EL (cell line): ENCODE measurements at places on chromosomes 11 and 22.

DNA sequence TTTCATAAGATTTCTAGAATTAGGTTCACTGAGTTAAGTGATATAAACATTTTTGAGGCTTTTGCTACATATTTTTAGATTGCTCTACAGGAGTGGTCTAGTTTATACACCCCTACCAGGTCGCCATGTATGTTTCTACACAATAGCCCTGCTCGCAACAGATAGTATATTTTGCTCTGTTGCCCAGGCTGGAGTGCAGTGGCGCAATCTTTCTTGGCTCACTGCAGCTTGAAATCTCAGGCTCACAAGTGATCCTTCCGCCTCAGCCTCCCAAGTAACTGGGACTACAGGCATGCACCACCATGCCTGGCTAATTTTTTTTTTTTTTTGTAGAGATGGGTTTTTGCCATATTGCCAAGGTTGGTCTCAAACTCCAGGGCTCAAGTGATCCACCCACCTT is 10.4 kb downstream of the ZNRF3 start:
- no peak for DNase-seq

DNA sequence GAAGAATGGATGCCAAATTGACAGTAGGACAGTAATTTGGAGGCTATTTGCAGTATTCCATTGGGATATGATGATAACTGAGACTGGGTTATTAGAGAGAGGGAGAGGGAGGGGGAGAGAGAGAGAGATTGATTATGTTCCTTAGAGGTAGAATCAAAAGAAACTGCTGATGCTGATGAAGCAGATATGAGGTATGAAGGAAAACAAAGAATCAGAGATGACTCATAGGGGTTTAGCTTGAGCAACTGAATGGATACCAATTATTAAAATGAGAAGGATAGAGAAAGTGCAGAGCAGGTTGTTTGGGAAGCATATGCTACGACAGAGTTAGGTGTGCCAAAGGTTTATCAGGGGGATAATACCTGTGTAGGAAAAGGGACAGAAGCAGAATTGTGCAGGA is 12.8 kb upstream of the NUCB2 start:
- peak; percentile 59 for DNase-seq

- peak; percentile 6 for DNase-seq
These were observed 74.7 kb downstream of the SC5D start for GRCh38 chr11:121367001-121367843.

- DNase-seq, result peak; percentile 54
These were observed 9.9 kb downstream of the STK33 start for GRCh38 chr11:8584082-8584481.

DNA sequence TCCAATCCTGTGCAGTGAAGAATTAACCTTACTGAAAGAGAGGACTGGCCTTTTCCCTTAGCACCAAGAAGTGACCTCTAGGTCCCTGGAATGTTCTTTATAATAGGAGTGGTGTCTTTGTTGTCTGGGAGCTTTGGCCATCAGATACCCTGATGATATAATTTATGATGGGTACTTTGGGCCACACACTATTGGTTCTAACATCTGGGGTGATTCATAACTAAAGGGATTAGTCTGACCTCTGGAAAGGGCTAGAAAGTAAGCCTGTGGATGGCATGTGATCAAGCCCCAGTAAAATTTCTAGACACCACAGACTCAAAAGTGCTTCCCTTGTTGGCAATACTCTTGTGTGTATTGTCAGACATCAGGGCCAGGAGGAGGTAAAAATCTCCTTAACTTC is 891.2 kb downstream of the KCNA4 start:
- peak; percentile 19 for DNase-seq

GRCh38 chr11:86418106-86418505 is 43.4 kb downstream of the CCDC81 start:
- DNase-seq, result no peak

GRCh38 chr11:62108017-62108750 is 15.6 kb upstream of the INCENP start:
- DNase-seq, result peak; percentile 64

DNA sequence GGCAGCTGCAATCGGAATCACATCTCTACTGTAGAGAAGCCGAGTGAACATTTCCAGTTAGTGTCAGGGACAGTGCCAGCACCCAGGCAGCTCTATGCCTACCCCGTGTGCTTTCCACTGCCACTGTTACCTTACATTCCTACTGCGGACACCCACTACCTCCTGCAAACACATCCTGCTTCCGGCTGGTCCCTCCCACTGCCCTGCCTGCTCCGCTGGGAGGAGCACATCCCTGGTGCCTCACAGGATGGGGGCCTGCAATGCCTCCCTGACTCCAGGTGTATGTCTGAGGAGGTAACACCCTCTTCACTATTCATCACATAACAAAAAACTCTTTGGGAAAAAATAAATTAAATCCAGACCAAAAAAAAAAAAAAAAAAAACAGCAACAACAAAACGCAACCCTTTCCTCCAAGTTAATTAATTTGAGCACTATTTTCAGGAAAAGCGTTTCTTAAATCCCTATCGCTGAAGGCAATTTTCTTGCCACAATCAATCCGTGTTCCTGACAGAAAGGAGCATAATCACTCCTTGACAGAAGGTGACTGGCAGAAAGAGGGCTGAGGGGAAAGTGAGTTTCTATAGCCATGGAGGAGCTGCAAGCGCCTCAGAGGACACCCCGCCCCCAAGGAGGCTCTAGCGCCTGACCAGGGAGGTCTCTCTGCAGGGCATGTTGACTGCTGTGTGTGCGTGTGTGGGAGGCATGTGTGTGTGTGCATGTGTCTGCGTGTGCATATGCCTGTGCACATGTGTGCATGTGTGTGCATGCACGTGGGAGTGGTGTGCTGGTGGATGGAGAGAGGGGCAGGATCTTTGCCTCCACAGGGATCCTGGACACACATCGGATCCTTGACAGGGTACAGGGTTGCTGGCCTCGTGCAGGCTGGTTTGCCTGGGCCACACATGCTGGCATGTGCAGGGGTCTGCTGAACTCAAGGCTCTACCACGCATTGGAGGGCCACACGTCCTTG is 134.8 kb upstream of the NTM start:
- DNase-seq, result no peak

DNA sequence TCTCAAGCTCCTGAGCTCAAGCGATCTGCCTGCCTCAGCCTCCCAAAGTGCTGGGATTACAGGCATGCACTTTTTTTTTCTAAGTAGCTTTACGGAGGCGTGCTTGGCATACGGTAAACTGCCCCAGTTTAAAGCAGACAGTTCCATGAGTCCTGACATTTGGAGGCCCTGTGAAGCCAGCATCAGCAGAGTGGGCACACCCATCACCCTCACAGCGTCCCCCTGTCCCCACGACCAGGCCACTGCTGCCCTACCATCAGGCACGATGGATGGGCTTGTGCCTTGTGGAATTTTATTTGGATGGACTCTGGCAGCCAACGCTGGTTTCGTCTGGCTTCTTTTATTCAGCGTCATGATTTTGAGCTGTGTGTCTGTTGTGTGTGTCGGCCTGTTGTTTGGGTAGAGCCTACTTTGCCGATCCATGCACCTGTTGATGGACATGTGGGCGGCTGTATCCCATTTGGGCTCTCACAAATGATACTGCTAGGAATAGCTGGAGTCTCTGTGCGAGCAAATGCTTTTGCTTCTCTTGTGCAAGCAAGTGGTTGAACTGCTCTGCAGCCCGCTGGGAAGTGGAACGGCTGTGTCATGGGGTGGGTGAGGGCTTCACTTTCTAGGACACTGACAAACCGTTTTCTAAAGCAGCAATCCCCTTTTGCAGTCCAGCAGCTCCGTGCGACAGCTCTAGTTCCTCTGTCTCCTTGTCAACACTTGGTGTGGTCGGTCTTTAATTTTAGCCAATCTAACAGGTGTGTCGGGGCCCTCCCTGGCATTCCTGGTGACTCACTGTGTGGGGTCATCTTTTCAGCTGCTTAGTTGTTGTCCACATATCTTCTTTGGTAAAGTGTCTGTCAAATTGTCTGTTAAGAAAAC is 23.8 kb downstream of the KCNQ1 start:
- DNase-seq, result no peak

DNA sequence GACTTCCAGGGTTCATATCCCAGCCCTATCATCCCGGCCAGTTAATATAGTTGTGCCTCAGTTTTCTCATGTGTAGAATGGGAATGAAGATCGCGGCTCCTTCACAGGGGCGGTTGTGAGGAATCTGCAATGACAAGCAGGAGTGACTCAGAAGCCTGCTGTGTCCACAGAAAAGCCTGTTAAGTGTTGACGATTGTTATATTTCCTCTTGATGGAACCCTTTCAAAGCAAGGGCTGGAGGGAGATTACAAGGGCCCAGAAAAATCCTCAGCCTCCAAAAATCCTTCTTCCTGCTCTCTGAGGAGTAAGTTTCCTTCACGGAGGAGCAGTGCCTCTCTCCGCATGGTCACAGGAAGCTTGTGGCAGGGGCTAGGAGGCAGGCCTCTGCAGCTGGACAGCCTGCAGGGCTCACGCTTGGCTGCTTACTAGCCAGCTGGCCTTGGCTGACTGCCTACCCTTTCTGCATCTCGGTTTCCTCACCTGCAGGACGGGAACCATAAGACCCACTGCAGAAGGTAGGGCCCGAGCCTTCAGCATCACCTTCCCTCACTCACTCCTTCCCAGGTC is 63.4 kb downstream of the CACNG2 start:
- DNase-seq, result no peak

GRCh38 chr11:73154178-73154577 is 12.1 kb upstream of the FCHSD2 start:
- DNase-seq, result no peak

GRCh38 chr11:102582140-102582539 is 43.0 kb downstream of the MMP20 start:
- DNase-seq, result no peak

DNA sequence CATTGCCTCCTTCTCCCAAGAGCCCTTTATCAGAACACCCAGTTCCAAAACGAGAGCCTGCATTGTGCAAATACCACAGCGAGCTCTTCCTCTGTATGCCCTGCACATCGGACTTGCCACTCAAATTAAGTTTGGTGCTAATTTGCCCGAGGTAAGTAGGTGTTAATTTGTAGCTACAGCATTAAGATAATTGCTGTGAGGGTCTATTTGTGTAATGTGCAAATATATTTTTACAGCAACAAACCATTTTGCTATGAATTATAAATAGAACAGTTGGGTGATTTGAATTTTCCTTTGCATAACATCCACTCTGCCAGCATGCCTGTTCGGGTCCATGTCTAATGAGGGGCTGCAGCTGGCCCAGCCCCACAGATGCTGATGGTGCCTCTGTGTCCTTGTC is 8.1 kb downstream of the ARHGAP8 start:
- DNase-seq, result no peak

- DNase-seq, result no peak
These were observed 92.8 kb upstream of the APOA1 start for GRCh38 chr11:116930177-116930576.

- DNase-seq, result peak; percentile 74
These were observed 65.0 kb downstream of the SFI1 start for GRCh38 chr22:31561238-31561887.

- DNase-seq, result no peak
These were observed 44.4 kb downstream of the EHF start for GRCh38 chr11:34665077-34665835.

DNA sequence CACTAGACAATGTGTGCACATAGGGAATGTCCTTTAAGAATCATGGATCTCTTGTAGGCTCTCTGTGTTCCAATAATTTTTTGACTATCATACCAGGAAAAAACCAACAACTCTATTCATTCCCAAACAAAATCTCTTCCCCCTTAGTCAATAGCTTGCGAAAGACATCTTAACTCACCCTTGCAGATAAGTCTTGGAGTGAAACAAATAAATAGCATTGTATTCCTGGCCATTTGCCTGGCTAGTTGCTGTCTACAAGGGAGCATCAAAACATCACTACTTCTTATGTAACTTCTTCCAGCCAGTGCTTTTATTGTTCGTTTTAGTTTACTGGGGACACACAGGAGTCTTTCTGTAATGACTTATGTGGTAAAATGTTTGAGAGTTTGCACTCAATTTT is 29.4 kb downstream of the SCN3B start:
- no peak for DNase-seq

DNA sequence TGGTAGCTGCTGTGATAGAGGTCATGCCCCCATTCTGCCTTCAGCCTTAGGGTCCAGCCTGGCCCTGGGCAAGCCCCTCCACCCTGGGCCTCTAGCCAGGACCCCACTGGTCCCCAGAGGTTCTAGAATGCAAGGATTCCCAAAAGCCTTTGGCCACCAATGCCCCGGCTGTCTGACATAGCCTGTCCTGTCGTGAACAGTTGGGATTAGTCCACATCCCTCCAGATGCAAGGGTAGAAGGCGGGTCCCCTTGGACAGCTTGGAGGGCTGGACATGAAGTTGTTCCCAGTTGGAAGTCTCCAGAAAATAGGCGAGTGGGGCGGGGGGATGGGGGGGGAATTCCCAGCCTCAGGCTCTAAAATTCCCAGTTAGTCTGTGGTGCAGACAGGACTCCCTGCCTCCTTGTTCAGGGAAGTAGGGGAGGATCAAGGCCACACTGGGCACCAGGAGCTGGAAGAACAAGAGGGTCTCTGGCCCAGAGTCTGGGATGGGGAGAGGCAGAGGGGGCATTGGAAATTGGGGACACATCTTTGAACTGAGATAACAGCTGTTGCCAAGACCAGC is 5.2 kb upstream of the ADORA2A start:
- no peak for DNase-seq

- no peak for DNase-seq
These were observed 638.5 kb downstream of the TBC1D22A start for GRCh38 chr22:47400701-47401591.

DNA sequence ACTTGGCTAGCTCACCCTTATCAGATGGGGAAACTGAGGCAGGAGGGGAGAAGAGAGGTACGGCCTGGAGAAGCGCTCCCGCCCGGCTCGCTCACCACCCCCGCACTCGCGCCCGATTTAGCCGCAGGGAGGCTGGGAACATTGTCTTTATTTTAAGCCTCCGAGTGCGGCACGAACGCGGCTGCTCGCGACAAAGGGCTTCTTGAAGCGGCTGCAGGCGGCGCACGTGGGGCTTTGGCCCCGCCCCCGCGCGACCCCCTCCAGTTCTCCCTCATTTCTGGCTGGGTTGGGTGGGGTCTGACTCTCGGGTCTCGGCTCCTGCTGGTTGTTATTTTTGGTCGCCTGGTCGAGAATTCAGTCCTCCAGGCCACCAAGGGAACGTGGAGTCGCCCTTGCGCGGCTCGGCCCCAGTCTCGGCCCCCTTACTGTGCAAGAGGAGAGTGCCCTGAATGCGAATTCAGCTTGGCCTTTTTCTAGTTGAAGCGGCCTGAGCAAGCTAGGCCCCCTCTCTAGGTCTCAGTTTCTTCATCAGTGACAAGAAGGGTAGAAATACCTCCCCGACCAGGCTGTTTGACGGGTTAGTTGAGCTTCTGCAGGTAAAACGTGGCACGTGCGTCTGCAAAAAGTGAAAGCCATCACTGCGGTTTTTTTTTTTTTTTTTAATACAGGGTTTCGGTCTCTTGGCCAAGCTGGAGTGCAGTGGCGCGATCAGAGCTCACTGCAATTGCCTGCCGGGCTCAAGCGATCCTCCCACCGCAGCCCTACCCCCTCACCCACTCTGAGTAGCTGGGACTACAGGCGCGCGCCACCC is 2.6 kb upstream of the CHRM1 start:
- no peak for DNase-seq

DNA sequence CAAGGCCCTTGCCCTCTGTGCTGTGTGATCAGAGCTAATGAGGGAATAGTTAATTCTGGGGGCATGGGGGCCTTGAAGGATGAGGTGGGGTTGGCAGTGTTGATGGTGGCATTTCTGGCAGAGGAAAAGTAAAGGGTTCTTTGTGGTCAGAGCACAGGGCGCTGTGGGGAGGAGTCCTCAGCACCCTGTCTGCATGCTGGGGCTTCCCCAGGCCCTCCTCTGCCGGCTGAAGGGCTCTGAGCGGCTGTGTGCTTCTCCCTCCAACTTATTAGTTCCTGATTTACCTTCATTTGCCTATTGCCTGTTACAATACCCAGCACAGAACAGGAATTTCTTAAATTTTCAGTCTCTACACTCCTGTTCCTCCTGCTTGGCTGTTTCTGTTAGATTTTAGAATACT is 122.8 kb downstream of the HIPK3 start:
- no peak for DNase-seq

GRCh38 chr11:107050121-107050520 is 31.8 kb upstream of the GUCY1A2 start:
- peak; percentile 12 for DNase-seq
